ENCODE measurements at places on chromosomes 5 and 9.

DNA sequence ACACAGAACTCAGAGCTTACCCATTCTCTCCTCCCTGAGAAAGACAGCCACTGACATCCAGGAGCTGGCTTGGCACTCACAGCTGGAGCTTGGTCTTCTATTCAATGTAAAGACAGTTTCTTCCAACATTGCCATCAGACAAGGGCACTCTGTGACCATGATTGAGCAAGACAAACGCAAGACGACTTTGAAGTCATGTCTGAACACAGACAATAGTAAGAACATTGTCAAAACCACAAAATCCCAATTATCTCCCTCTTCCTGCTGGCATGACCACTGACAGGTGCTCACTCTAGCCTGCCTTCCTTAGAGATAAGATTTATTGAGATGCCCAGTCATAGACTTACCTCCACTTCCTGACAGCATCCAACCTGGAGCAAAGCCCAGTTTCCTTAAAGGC, 328.0 kb downstream of the MSX2 start:
- DNase-seq = no peak

GRCh38 chr5:138792195-138792790, 39.1 kb downstream of the CTNNA1 start:
- no peak for DNase-seq

GRCh38 chr9:91253488-91253887, 108.2 kb downstream of the AUH start:
- peak; percentile 38 for DNase-seq

GRCh38 chr5:72702881-72703434, 113.5 kb upstream of the TNPO1 start:
- peak; percentile 6 for DNase-seq

- no peak for DNase-seq
Measured at GRCh38 chr5:116788851-116789403, 214.3 kb upstream of the SEMA6A start.

DNA sequence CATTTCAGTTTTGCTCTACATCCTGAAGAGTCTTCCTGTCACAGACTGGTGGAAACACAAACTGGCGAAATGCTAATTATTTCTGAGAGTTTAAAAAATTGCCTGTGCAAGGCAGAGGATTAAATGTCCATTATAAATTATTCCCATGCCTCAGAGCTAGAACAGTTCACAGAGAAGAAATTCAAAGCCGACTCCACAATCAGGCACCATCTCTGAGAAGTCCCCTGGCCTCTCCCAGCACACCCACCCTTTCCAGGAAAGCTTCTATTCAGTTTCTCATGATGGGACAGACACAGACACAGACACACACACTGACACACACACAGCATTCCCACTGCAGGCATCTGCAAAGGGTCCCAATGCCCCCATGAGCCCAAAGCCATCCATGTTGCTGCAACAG, 253.1 kb downstream of the DENND1A start:
- DNase-seq = no peak

DNA sequence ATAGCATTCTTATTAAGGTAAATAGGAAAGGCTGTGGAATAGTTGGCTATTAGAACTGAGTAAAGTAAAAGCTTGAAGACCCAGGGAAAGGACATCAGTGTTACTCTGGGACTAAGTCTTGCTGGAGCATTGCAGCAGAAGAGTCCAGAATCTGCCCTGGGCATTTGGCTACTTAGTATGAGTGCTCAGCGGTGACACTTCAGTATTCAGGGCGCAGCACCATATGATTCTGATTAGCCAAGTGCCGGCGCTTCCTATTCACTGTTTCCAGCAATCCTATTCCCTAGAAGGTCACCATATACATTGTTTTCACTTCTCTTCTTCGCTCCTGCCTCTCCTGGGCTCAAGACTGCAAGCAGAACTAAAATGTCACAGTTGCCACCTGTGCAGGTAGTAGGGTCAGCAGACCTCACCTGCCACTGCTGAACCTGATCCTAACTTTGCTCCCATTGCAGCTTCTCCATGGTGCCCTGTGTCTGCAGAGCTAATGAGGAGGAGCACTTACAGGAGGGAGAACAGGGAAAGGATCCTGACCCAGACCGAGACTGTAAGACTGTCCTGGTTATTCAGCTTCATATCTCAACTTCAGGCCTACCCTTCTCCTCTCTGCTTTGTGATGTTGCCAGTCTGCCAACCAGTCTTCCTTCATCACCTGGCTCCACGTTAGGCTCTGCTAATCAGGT, 313.6 kb upstream of the PIK3R1 start:
- DNase-seq = no peak

DNA sequence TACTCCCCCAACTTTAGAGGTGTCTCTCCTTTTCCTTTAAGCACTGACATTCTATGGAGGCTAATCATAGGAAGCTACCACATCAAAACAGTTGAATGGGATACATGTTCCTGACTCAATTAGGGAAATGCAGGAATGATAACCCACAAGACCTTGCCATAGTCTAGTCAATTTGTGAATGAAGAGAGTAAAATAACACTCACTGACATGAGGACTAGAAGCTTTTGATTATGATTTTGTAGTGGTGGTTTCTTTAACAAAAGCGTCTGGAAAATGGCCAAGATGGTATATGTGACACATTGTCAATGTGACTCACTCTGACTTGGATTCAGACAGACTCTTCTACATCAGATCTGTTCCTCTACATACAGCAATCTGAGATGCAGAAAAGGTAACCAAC, 13.7 kb upstream of the PRELID2 start:
- DNase-seq = no peak

DNA sequence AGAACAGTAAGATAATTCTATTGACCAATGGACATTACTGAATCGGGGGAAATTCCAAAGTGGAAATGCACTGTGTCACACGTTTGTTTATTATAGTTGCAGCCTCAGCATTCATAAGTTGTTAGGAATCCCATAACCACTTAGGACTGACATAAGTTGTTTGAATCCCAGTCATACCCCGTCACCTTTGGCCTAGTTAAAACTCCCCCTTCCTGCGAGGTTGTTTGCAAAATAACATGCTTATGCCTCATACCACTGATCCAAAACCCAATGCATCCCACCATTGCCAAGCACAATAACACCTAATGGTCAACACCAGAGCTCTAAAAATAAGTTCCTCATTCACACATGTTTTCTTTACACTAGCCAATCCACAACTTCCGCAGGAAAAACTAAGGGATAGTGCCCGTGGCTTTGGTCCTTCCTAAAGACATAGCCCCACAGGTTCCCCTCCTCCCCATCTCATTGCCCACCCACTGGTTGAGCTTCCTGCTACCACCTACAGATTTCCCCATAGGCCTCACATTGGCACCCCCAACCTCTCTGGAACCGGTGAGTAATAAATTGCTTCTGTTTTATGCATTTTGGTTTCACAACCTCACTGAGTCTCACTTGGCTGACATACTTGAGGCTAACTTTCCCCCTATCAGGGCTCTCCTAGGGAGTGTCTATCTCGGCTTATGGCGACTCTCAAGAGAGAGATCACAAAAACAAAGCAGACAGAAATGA, 42.3 kb upstream of the MUSK start:
- peak; percentile 63 for DNase-seq

DNA sequence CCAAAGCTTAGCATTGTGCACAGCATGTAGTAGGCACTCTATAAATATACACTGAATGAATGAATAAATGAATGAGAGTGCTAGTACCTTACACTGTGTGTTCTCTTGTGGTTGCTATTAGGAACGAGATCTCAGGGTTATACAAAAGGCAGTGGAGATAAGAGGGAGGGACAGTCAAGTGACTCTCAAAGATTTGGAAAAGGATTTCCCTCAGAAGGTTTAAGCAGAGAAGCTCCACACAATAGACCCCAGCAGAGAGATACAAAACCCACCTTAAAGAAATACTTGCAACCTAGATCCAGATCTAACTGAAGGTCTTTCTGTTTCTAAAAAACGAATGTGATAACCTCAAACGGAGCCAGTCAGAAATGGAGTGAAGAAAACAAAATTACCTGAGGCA, 11.8 kb upstream of the EFNA5 start:
- DNase-seq = no peak

DNA sequence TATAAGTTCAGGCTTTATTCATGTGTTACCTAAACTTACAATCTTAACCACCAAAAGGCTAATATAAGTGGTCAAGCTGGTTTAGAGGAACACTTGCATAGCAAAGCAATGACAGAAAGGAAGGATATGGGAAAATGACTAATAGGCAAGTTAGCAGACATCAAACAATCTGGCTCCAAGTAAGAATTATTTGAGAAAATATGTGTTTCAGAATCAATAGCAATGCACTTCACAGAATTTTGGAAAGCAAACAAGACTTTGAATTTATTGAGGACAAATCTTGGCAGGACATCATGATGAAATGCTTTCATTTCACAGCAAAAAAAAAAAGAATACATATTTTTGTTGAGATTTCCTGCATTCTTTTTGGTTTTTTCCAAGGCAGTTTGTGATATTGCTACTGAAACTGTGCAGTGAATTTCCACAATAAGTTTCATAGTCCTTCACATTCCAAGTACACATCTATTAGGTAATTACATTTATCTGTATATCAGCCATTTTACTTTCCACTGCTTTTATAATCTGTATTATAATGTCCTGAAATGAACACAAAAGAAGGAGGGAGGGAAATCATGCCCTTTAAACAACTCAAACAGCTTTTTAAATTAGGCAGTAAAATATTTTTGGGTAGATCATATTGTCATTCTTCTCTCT, 417.9 kb downstream of the NR2F1-AS1 start:
- DNase-seq = no peak

- no peak for DNase-seq
Measured at GRCh38 chr9:2524601-2525000, 97.0 kb upstream of the VLDLR start.

DNA sequence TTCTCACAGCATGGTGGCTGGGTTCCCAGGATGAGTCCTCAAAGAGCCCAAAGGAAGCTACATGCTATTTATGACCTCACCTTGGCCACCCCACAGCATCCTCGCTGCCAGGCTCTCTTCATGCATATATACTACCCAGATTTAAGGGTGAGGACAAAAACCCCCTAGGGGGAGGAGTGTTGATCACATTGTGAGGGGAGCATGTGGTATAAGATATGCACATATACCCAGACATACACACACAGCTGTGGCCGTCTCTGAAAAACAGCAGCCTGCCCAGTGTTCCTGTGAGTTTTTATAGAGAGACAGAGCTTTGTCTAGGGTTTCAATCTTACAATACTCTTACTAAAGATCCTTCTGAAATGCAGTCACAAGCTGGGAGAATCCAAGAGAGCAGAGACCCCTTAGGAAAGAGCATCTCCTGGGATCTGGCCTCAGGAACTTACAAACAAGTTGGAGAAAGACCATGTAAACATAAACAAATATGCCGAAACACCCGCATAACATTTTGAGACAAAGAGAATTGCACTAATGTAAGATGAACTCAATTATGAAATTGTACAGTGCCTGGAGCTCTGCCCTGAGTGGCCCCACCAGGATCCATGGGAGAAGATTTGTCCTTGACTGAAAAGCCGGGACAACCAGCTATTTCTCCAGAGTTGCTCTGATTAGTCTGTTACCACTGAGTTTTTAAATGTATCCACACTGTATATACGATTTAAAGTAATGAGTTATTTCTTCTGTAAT, 146.4 kb downstream of the GADD45G start:
- DNase-seq = no peak

DNA sequence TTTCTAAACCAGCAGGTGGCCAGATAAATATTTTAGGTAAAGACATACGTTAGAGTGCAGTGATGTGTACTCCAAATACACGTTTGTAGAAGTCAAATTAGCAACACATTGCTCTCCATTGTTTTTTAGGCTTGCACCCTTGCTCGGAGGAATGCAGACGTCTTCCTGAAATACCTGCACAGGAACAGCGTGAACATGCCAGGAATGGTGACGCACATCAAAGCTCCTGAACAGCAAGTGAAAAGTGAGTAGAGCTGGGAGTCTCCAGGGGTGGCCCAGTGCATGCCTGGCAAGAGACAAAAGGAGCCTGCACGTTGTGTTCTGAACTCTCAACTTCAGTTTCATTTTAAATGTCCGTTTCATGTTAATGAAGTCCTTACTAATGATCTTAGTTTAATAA, 207.5 kb upstream of the OTULINL start:
- DNase-seq = no peak

DNA sequence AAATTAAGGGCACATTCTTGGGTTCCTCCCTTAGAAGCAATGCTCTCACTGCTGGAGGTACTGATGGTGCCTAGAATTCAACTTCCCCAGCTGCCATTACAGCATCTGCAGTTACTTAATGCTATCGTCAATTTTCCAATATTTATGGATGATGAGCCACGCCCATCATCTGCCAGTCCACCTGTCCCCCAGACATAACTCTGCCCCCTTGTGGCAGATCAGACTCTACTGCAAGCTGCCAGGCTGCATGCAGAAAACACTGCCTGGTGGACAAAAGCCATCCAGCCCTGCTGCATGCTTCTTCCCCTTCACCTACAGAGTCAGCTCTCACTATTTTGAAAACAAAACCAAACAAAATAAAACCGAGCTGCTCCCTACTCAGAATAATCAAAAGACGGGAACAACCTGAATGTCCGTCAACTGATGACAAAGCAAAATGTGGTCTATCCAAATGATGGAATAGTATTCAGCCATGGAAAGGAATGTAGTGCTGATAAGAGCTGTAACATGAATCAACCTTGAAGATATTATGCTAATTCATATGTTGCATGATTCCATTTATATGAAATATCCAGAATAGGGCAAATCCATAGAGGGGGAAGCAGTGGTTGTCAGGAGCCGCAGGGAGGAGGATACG, 66.4 kb downstream of the RETREG1 start:
- peak; percentile 63 for DNase-seq
